ENCODE measurements at places on chromosomes 12 and 14. TPM values are rescaled to one million over a fixed set of nuclear protein-coding genes. Genes with fewer than 3 reads are reported as not detected.

The KRT75 gene
- not detected for total RNA-seq

The GSC gene
- total RNA-seq = 6.9 TPM

The BICDL1 gene
- total RNA-seq = not detected

The INSM2 gene
- not detected for total RNA-seq

The OR6C1 gene
- total RNA-seq = not detected

The AKAP5 gene
- total RNA-seq = 0.04 TPM

The CD4 gene
- 2.2 TPM for total RNA-seq

The RPS6KA5 gene
- total RNA-seq = 5.8 TPM

All from gastrocnemius medialis (tissue), 4 donors.